Hypothalamus (tissue), 51 donors: ENCODE measurements at places on chromosomes 1 and 21.

DNA sequence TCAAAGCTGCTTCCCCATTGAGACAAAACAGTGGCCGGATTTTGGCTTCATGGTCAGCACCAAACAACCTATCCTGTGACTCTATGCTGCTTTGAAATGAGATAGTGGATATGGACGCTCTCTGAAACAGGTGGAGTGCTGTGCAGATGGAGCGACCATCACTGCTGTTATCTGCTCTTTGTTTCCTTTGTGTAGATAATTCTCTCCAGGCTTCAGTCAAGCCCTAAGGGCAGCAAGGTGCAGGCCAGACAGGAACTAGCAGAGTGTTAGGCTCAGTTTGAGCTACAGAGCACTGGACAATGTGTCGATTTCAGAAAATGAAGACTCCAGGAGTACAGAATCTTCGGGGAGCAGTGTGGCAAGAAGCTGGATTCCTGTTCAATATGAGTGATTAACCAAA lies 4.8 kb upstream of the IRF6 start:
- no peak for DNase-seq

DNA sequence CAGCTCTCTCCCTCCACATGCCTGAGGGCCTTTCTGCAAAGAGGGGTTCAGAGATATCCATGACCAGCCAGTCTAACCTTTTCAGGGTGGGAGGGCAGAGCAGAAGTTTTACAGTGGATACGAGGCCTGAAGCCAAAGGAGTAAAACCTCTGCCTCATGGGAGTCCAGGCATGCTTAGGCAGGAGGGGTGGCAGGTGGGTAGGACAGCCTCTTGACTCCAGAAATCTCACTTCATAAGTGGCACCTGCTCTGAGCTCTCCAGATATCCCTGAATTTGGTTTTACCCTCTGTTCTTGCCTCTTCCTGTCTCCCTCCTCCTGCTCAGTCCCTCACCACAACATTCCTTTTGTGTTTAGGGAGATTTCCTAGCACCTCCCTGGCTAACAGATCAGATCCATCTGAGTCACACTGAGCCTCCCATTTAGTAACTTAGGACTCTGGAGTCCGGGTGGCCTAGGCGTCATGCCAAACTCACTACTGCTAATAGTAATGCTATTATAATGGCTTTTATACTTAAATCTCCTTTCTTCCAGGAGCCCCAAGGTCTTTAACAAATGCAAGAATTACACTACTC lies 201.0 kb downstream of the HS2ST1 start:
- no peak for DNase-seq

- no peak for DNase-seq
Observed at GRCh38 chr1:160375788-160376524, 9.1 kb downstream of the NHLH1 start.

DNA sequence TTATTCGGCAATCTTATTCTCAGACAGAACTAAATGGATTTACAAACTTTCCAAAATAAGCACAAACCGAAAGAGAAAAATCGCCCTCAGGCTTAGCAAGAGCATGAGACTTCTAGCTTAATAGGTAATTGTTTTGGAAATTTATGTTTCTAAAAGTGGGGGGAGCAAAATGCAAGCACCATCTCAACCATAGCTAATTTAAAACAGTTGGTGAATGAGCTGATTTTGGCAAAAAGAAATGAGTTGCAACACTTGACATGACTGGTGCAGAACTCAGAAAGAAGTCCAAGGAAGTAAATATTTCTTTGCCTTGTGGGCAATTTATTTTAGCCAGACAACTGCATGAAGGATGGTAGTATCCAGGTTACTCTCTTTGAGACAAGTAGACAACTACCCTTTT lies 71.5 kb upstream of the PTGFR start:
- DNase-seq, result no peak

DNA sequence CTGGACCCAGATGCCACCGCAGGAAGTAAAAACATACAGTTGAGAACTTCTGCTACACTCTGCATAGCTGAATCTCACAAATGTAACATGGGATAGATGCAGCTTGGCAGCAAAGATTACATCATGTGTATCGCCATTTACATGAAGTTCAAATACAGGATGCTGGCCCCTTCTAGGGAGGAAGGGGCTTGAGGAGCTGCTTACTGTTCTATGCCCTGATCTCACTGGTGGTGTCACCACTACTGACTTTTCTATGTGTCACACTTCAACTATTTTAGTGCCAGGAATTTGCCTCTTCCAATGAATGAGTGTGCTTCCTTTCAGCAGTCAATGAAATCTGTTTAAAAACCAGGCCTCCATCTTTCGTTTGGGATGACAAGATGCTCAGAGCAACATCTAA lies 31.1 kb downstream of the MRAP start:
- no peak for DNase-seq

DNA sequence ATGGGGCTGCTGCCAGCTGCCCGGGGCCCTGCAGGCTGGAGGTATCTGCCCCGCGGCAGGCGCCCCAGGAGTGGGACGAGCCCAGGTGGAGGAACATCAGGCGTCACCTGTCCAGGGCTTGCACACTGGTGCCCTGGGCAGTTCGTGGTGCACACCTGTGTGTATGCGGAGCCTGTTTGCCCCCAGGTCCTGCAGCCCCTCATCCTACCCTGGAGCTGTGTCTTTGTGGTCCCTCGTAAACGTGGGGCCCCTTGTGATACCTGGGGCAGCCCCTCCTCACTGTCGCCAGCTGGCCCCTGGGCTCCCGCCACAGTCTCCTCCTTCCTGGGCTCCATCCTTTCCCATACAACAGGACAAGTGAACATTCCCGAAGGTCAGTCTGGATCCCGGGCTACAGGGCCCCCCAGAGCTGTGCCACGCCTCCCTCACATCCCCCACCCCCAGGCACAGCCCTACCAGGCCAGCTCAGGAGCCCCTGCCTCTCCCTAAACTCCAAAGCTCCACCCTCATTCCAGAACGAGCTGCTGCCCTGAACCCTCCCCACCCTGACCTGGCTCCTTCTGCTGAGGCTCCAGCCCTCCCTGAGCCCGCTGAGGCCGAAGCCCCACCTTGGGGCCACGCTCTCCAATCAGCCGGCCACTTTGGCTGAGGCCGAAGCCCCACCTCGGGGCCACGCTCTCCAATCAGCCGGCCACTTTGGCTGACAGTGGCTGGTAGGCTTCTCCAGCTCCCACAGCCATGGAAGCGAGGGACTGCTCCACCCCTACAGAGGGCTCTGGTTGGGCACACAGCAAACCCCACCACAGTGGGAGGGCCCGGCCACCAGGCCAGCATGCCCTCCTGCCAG lies 42.6 kb downstream of the UBE2G2 start:
- no peak for DNase-seq
